NCI-H1105 (cell line): ENCODE measurements at places on chromosomes 6 and 20.

DNA sequence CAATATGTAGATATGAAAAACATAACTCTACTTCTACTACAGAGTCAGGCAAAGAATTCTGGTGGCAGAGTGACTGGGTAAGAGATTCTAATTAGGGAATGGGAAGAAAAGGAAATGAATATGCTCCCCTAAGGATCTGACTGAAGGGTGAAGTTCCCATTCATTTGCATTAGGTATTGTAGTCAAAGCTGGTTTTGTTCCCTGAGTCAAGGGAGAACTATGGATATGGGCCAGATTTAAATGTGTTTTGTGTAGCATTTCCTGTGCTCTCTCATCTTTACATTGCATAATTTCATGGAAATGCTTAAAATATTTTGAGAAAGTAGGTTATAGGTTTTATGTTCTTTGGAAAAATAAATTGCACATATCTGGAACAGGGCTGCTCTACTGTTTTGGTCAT lies 299.7 kb downstream of the BTBD3 start:
- DNase-seq = no peak

DNA sequence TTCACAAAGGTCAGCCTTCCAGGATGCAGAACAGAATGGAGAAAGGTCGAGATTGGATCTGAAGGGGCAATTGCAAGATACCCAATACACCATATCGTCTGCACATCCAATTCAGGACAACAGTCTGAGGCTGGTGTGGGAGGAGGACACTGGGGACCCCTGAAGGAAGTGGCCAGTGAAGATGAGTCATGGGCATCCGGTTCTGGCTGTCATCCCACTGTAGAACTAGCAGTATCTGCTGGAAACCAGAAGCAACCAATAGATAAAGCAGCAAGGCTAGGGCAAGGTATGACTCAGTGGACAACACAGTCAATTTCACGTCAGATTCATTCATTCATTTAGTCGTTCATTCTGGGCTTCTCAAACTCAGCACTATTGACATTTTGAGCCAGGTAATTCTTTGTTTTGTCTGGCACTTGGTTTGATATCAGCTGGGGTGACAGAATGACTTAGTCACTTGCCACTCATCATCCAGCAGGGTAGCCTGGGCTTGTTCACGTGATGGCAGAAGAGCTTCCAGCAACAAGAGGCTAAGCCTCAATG lies 30.3 kb upstream of the SHLD1 start:
- no peak for DNase-seq

- no peak for DNase-seq
Measured at GRCh38 chr6:122202576-122203137, 196.8 kb upstream of the HSF2 start.

GRCh38 chr6:134768931-134769330 lies 181.0 kb downstream of the ALDH8A1 start:
- DNase-seq = no peak

DNA sequence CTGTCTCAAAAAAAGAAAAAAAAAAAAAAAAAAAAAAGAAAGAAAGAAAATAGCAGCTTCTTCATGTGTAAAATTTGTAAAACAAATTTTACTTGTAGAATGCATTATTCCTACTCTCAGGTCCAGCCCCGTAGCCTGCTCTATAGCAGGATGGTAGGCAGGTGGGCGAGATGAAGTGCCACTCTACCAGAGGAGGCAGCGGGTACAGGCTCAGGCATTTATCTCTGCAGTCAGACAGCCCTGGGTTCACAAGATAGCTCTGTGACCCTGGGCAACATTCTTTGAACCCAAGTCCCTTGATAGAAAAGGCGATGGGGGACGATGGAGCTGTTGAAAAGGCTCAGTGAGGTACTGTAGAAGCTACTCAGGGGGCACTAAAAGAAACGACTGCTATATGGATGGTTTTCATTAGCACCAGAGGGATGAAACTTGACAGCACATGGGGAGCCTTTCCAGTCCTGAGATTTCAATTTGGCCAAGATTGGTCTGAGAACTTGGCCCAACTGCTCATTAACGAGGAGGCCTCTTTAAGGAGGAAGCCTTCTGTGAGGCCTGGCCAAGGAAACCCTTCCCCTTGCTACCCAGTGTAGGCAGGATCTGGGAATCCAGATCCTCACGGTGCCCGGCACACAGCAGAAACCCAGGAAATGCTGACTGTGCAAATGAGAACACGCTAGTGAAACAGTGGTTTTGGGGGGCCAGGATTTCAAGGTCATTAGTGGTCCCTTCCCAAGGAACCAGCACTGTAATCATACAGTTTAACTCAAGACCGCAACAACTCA lies 63.1 kb downstream of the MYH7B start:
- DNase-seq = no peak

DNA sequence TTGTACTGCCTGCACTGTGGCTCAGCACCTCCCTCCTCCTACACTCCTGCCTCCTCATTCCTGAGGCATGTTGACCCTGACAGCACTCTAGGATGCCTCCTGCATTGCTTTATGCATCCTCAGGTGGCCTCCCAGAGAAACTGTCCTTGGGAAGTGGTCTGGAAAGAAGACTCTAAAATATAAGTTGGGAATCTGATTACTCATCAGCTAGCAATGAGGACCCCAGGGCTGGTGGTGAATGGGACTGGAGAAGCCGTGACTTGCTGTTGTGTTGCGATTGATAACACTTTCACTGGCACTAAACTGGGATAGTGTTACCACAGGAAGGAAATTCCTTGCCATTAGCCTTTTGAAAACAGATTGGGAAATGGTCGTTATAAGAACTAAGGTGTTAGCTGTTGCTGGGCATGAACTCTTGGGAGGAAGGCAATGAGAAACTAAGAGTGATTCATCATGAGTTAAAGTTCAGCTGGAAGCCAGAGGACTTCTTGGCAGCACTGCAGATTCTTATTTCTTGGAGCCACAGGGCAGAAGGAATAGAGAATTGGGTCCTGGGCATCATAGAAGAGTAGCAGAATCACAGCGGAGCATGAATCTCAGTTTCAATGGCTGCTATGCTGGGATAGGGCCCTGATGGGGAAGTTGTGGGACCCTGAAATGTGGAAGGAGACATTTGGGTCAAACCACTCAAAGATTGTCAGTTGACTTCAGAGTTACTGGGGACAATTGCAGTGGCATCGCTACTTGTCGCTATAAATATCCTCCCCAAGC lies 10.1 kb upstream of the SIRPD start:
- DNase-seq = no peak

DNA sequence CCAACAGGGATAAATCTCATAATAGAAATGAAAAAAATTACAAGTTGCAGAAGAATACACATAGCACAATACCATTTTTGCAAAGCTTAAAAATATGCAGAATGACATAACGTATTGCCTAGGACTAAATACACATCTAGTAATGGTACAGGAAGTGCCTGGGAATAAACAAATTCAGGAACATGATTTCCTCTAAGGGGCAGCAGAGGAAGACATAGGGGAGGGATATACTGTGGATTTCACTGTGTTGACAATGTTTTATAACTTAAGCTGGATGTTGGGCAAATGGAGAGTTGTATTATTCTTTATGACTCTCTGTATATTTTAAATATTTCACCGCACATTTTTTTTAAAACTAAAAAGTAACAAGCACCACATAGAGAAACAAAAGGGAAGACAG lies 5.6 kb upstream of the GLO1 start:
- no peak for DNase-seq

- no peak for DNase-seq
Measured at GRCh38 chr6:152594701-152595100, 42.5 kb downstream of the SYNE1 start.

DNA sequence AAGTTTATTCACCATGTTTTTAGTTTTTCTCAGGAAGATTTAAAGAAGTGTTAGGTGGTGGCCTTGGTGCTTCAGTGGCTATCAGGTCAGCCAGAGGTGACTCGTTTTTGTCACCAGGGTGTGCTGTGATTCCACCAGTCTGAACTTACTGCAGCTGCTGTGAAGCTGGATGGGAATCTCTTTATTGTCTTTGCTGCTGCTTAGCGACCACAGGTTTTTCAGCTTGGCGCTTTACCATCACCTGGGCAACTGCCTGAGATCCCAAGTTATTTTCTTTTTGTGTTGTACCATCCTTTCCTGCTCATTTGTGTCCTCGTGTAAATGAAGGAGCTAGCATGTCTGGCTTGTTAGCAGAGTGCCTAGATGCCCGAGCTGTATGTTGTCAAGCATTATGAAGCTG lies 146.9 kb downstream of the MACROD2 start:
- DNase-seq = peak; percentile 85

- no peak for DNase-seq
Measured at GRCh38 chr6:164346631-164347030, 932.1 kb downstream of the QKI start.

- DNase-seq = no peak
Measured at GRCh38 chr20:43669332-43669731, 2.4 kb downstream of the MYBL2 start.

DNA sequence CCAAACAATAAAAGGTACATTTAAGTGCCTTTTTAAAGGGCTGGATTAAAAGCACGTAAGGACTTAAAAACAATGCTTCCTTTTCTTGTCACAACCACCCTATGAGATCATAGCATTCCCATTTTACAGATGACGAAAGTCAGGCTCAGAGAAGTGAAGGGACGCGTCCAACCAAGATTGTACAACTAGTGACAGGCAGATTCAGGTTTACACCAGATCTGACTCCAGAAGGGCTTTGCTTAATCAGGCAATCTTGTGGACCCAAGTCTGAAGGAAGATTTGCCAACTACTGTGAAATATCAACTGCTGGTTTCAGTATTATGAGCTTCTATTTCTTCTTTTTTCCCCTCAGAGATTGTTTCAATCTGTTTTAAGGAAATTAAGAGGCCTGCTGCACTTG lies 877 bp downstream of the ENPP4 start:
- no peak for DNase-seq

DNA sequence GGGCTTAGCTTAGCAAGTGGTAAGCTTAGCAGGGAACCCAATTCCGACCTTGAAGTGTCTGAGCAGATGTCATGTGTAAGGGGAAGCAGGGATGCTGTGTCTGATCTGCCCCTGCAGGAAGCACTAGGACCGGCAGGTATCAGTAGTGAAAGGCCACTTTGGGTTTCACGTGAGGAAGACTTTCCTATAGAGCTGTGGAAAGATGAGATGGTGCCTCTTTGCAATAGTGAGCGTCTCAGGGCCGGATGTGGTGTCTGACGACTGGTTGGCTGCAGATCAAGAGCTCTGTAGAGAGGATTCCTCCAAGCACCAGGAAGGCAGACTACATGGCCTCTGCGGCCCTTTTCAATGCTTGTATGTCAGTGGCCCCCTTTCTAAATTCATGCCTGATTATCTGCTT lies 98.3 kb downstream of the TIAM2 start:
- no peak for DNase-seq

DNA sequence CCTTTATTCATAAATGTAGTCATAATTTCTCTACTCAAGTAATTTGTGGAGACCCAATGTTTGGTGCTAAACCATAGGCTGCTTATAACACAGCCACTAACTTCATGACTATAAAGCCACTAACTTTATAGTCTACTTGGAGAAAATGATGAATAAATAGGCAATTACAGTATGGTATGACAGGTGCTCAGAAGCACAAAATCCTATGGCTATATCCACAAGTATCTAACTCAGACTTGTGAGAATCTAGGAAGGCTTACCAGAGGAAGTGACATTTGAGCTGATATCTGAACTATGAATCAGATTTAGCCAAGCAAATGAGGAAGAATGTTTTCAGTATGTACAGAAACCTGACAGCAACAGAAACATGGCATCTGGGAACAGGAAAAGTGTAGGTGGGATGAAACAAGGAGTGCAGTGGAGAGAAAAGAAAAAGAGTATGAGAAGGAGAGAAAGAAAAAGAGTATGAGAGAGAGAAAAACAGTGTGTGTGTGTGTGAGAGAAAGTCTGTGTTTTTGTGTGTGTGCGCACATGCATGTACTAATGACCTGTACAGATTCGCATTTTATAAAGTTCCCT lies 59.9 kb downstream of the REV3L start:
- no peak for DNase-seq

GRCh38 chr20:51312480-51312783 lies 230.1 kb downstream of the NFATC2 start:
- no peak for DNase-seq

- DNase-seq = no peak
Measured at GRCh38 chr6:168029459-168030217, 32.2 kb downstream of the KIF25 start.

GRCh38 chr6:43096451-43097097 lies 20.5 kb downstream of the PTK7 start:
- no peak for DNase-seq

- DNase-seq = no peak
Measured at GRCh38 chr6:124989136-124989983, 27.1 kb downstream of the RNF217 start.

DNA sequence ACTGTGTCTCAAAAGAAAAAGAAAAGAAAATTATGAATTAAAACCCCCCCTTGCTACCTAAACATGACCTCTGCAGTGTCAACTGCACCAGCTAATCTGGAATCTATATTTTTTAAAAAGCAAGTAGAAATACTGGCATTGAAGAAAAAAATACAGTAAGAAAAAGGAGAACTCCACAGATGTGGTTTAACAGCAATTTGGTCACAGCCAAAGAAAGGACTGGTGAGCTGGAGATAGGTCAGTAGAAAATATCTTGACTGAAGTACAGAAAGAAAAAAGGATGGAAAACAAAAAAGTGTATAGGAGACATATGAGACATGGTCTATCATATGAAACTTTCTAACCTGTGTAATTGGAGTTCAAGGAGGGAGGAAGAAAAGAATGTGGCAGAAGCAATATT lies 44.1 kb upstream of the ERVFRD-1 start:
- no peak for DNase-seq

DNA sequence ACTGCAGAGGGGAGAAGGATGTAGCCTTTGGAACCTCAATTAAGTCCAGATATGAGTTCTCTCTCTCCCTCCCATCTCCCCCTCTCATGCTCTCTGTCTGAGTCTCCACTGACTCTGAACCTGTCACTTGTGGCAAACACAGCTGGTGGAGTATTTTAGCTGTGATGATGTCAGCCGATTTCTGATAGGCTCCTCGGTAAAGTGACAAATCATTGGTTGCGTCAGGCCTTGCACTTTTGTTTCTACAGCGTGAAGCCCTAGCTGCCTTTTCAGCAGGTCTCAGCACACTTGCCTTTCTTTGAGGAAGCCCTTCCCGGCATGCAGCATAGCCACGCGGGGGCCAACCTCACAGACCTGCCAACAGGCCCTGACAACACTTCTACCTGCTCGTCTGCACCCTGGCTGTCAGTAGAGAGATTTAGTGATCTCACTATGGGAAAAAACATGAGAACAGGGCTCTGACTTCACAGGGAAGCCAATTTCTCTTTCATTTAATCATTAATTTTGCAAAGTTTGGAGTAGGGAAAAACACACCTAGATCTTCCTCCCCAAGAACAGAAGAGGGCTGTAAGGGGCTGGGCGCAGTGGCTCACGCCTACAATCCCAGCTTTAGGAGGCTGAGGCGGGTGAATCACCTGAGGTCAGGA lies 84.4 kb downstream of the GMPR start:
- no peak for DNase-seq

GRCh38 chr6:71383476-71383875 lies 94.9 kb downstream of the OGFRL1 start:
- no peak for DNase-seq

DNA sequence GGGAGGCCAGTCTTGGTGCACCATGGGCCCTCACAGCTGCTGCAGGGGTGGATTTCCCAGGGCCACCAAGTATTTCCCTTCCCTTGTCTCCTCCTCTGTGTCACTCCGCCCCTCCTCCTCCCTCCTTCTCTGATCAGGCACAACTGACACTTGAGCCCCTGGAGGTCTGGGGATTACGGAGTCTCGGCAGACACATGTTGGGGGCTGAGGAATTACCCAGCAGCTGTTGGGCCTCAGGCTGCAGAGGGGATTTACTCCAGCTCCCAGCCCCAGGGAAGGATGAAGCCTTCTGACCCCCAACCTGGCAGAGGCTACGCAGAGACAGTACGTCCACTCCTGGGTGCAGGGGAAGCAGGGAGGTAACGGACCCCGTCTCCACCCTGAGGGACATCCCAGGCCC lies 420.5 kb upstream of the SULF2 start:
- DNase-seq = no peak

GRCh38 chr6:87333591-87334181 lies 4.6 kb upstream of the GJB7 start:
- no peak for DNase-seq
